ENCODE measurements at places on chromosomes 3 and 15.
A peak's percentile ranks its signal among the peaks of the same experiment; 100 is the strongest.

DNA sequence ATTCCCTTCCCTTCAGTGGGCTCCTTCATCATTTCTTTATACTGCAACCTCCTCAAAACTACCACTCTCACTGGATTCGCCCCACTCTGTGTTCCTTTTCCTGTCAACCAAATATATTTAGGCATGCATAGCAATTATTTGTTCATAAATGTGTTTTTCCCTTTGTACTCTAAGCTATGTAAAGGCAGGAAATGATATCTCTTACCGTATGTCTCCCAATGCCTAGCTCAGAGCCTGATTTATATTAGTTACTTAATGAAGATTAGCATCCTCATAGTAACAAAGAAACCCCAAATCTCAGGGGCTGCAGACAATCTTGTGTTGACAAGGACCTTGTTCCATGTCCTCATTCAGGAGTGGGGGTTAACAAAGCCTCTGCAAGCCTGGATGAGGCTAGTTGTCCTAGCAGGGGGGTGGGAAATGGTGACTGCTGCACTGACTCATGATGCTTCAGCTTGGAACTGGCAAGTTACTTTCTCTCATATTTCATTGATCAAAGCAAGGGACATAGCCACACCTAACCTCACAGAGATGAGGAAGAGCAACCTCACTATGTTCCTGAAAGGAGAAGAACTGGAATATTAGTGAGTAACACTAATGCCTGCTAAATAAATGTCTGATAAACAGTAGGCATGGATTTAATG, 15.2 kb downstream of the PHLDB2 start:
- DNase-seq: no peak

DNA sequence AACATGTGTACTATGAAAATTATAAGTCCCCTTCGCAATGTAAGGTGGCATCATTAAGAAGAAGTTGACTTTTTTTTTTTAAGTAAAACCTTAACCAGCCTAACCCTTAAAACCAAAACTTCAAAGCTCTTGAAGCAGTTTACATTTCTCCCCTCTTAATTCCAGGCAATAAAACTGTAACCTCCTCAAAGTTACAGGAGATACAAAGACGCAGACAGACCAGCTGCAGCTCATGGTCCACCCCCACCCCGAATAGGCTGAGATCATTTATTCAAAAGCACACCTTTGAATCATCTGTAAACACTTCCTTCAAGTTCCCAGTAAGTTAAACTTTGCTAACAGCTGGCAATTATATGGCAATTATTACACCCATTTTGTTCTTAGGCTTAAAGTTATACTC, 414.5 kb downstream of the ERC2 start:
- DNase-seq: no peak

DNA sequence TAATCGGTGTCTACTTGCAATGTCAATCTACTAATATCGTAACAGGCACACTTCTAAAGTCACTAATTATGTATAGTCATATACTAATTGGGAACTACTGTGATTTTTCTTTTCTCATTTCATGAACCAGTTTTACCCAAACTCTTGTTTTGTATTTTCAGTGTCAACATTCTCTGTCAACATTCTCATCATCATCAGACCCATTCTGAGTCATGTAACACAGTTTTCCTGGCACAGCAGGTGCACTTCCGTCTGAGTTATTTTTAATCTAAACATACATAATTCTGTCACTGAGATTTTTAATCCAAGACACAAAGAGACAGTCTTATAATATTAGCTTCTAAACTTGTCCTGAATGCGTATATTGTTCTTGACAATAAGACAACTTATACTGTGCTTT, 205.1 kb upstream of the EIF1B start:
- no peak for DNase-seq

- DNase-seq: no peak
Measured at GRCh38 chr15:28936081-28936480, 50.3 kb downstream of the APBA2 start.

GRCh38 chr3:15063656-15064286, 1.3 kb downstream of the MRPS25 start:
- DNase-seq: no peak

GRCh38 chr3:106570426-106570825, 701.6 kb upstream of the CBLB start:
- DNase-seq: no peak

- DNase-seq: no peak
Measured at GRCh38 chr3:47152578-47152977, 11.3 kb downstream of the SETD2 start.

- DNase-seq: peak; percentile 68
Measured at GRCh38 chr3:105518806-105519418, 152.2 kb downstream of the ALCAM start.

- no peak for DNase-seq
Measured at GRCh38 chr3:13051066-13051465, 22.2 kb downstream of the IQSEC1 start.

DNA sequence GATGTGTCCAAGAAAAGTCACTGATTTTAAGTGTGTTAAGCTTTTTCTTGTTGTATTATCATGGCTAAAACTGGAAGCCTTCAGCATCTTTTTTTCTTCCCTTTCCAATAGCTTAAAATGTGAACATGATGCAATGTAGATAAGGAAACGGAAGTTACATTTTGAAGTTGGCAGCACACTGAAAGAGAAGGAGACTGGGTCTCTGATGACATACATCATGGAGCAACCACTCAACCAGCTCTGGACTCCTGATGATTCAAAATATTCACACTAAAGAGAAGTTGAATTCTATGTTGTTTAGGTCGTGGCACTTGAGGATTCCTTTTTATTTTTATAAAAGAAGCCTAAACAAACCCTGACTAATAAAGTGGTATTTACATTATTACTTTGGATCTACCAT, 488.3 kb upstream of the ALCAM start:
- no peak for DNase-seq

DNA sequence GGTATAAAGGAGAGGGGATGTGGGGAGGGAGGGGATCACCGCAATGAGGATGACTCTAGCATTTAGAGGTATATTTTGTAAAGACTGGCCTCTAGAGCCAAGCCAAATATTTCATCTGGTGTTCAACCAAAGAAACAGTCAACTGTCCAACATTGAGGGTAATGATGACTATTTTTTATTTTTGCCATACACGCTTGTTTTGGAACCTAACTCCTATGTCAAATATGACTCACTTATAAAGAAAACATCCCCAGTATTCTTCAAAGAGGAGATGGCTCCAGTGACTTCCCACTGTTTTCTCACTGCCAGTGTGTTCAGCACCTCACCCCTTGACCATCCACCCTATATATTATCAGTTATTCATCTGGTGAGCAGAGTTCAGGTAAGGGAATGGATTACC, 77.3 kb downstream of the WNT5A start:
- no peak for DNase-seq

- no peak for DNase-seq
Measured at GRCh38 chr3:50480471-50480870, 23.0 kb downstream of the CACNA2D2 start.

DNA sequence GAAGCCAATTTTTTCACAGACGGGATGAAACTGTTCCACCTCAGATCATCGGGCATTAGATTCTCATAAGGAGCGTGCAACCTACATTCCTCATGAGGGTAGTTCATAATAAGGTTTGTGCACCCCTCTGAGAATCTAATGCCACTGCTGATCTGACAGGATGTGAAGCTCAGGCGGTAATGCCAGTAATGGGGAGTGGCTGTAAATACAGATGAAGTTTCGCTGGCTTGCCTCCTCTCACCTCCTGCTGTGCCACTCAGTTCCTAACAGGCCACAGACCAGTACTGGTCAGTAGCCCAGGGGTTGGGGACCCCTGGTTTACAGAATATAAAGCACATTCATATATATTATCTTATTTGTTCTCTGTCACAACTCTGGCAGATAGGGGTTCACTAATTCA, 2.1 kb upstream of the LIMD1 start:
- no peak for DNase-seq

DNA sequence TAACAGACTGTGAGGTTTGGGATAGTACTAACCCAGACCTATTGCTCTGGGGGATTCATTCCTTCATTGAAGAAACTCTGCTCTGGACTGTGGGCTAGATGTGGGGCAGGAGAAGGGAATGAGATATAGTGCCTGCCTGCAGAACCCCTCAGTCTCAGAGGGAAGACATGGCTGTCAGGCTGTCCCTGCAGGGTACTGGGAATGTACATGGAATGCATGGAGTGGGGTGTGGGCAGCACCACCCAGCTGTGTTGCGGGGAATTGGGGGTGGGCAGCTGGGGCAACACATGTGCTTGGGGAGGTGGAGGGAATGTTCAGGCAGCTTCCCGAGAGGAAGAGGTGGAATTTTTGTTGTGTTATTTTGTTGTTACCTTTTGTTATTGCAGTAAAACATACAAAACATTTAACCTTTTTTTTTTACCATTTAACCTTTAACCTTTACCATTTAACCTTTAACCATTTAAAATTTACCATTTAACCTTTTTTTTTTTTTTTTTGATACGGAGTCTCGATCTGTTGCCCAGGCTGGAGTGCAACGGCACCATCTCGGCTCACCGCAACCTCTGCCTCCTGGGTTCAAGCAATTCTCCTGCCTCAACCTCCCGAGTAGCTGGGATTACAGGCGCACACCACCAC, 7.3 kb downstream of the PAQR5 start:
- DNase-seq: no peak

GRCh38 chr3:194270627-194271459, 80.3 kb downstream of the CPN2 start:
- DNase-seq: no peak

GRCh38 chr3:169026543-169027182, 636.8 kb downstream of the MECOM start:
- no peak for DNase-seq

- peak; percentile 81 for DNase-seq
Measured at GRCh38 chr15:85542895-85543331, 162.5 kb downstream of the AKAP13 start.

DNA sequence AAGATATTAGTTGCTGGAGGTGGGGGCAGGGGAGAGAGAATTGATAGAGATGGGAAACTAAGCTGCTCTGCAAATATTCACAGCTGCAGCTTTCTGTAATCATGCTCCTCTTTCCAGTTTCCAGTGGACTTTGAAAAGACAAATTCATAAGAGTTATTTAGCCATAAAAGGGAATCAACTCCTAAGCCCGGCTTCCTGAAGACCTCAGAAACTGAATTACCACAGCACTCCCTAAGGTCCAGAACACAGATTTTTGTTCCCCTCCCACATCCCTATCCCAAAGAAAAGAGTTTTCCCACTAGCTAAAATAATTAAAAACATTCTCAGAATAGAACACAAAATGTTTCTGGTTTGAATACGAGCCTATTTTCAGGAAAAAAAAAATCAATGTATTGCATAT, 871.8 kb upstream of the NR2F2 start:
- DNase-seq: no peak

GRCh38 chr15:72231833-72232478, 966 bp upstream of the PKM start:
- peak; percentile 74 for DNase-seq

- DNase-seq: peak; percentile 73
Measured at GRCh38 chr3:50519471-50520089, 16.1 kb upstream of the CACNA2D2 start.

DNA sequence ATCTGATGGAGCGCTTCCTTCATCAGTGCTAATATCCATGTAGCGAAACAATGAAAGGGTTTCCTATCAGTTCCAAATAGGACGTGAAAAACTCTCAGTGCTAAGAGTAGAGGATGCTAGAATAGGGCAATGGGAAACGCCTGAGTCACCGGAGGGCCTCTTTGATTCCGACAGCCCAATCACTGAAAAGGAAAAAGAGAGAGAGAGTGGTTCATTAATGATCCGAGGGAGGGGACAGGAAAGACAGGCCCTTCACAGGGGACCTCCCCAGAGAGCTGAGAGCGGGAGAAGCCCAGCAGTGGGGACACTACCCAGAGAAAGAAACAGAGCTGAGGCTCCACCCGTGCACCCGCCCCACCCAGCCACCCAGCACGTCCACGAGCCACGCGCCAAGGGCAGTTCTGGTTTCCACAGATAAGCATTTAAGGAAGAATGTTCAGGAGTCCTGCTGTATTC, 76.9 kb downstream of the RPN1 start:
- no peak for DNase-seq

- no peak for DNase-seq
Measured at GRCh38 chr3:37701734-37702433, 159.8 kb upstream of the CTDSPL start.

DNA sequence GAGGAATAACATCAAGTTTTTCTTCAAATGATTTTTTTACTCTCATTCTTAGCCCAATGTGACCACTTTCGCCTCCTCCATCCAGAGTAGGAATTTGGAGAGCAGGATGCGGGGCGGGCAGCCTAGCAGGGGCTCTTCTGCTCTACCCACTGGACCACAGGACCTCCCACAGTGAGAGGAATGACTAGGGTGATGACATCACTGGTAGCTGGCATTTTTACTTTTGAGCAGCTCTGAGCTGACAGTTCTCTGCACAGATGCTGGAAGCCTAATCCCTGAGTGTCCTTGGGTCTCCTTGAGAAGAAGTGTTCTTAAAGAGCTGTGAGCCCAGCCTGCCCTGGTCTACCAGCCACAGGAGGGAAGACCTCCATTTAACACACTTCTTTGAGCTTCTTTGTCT, 1.4 kb upstream of the HCN4 start:
- DNase-seq: peak; percentile 8

DNA sequence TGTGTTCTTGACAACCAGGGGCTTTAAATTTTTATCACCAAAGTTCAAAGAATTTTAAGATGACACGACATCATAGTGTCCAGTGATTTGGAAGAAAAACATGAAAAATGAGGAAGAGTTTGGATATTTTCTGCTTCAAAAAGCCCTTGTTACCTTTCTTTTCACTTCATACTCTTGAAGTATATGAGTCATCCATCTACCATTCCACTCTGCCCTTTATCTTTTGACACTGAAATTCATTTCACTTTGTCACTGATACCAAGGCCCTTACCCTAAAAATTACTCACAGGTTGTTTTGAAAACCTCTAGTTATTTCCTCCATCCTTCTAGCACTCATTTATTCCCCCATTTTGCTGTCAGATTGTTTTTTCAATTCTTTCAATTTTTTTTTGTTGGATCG, 42.7 kb downstream of the OR5H15 start:
- DNase-seq: no peak

DNA sequence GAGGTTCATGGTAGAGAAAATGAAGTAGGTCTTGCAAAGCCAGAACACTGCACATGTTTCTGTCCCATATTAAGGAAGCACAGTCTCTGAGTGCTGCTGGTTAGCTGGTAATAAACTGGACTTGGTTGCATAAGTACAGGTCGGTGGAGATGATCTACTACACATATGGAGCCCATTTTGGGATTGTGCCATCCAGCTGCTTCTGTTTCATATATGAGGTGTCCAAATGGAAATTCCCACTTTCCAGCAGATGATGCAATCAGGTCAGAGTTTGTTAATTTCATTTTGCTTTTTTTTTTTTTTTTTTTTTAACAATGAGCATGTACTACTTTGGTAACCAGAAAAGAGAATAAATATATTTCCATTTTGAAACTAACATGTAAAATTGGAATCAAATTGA, 122.6 kb downstream of the SATB1 start:
- no peak for DNase-seq
